ENCODE measurements at places on chromosomes 1 and 21. TPM values are rescaled to one million over a fixed set of nuclear protein-coding genes. Genes with fewer than 3 reads are reported as not detected.

OR2T33 gene
- not detected for polyA plus RNA-seq

GRCh38 chr1:160550572-160551034, 27.5 kb upstream of the SLAMF6 start:
- H3K36me3 ChIP-seq: no peaks in the 10 kb centered on the region
- no peak overlapping the region for H3K27ac ChIP-seq
- H3K27me3 ChIP-seq: no peaks in the 10 kb centered on the region
- peak; percentile 17 for DNase-seq

GRCh38 chr1:13790290-13791030, 90.5 kb downstream of the PRDM2 start:
- no peak for DNase-seq
- no peak overlapping the region for H3K27ac ChIP-seq
- H3K27me3 ChIP-seq: no peaks in the 10 kb centered on the region
- no peaks in the 10 kb centered on the region for H3K36me3 ChIP-seq
- H3K4me3 ChIP-seq: no peak overlapping the region

DNA sequence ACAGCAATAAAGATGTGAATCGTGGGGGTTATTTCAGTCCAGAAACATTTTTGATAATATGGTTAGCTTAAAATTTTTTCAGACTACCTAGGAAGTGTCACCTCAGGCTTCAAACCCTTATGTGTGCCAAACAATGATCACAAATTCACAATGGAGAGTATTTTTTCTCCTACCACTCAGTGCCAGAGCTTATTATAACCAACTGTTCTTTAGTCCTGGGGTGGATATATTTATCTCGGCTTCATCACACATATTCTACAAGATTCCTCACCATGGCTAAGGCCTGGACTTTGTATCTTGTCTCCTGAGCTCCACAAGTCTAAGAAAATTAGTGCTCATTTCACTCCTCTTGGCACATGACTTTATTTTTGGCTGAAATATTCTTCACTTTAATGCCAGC, 629.1 kb downstream of the RWDD3 start:
- H3K27me3 ChIP-seq: no peaks in the 10 kb centered on the region
- H3K27ac ChIP-seq: no peak overlapping the region
- no peak overlapping the region for H3K4me3 ChIP-seq
- no peaks in the 10 kb centered on the region for H3K4me1 ChIP-seq

FALEC gene
- not detected for polyA plus RNA-seq

DNA sequence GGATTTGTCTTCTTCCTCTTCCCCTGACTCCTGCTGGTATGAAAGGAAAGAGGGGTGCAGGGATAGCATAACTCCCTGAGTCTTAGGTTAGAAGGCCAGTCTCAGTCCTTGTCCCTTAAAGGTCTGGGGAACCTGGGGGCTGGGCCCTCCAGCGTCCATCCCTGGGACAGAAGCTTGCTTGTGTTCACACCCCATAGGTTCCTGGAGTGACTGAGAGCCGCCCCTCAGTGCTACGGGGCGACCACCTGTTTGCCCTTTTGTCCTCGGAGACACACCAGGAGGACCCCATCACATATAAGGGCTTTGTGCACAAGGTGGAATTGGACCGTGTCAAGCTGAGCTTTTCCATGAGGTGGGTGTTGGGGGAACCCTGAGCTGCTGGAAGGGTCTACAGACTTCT, 13.1 kb downstream of the RHOC start:
- H3K36me3 ChIP-seq: peaks cover 28% of the 10 kb centered on the region
- H3K4me3 ChIP-seq: no peak overlapping the region
- no peak for DNase-seq
- H3K27me3 ChIP-seq: no peaks in the 10 kb centered on the region
- peaks cover 5% of the 10 kb centered on the region for H3K4me1 ChIP-seq
- H3K27ac ChIP-seq: no peak overlapping the region

Data from H1 (cell line).